Fibroblast of skin of left quadriceps (primary cell): ENCODE measurements at places on chromosomes 6 and 20.

- DNase-seq: peak; percentile 37
Observed at GRCh38 chr6:158283304-158283980, 28.8 kb upstream of the TULP4 start.

DNA sequence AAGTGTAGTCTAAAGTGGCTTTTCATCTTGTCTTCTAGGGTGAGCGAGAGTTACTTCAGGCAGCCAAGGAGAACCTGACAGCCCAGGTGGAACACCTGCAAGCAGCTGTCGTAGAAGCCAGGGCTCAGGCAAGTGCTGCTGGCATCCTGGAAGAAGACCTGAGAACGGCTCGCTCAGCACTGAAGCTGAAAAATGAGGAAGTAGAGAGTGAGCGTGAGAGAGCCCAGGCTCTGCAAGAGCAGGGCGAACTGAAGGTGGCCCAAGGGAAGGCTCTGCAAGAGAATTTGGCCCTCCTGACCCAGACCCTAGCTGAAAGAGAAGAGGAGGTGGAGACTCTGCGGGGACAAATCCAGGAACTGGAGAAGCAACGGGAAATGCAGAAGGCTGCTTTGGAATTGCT lies 27.1 kb downstream of the C20orf173 start:
- no peak for DNase-seq

GRCh38 chr6:90502381-90502780 lies 84.5 kb downstream of the MAP3K7 start:
- no peak for DNase-seq

DNA sequence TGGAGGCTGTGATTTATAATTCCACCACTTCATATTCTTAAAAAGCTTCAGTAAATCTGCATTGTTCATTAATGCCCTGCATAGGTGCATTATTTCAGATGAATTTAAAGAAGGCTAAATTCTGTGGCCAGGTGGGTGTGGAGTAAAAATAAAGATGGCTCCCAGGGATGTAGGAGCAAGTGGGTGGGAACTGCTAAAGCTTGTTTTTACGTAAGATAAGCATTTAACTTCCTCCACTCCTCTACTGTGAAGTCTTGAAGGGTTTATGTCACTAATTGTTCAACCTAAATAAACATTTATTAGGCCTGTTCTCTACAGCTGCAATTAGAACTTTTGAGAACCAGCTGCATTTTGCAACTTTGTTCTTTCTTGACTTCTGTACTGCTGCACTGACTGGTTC lies 6.8 kb upstream of the SLC35B3 start:
- DNase-seq: no peak

- no peak for DNase-seq
Observed at GRCh38 chr20:62494980-62495748, 19.4 kb upstream of the GATA5 start.

DNA sequence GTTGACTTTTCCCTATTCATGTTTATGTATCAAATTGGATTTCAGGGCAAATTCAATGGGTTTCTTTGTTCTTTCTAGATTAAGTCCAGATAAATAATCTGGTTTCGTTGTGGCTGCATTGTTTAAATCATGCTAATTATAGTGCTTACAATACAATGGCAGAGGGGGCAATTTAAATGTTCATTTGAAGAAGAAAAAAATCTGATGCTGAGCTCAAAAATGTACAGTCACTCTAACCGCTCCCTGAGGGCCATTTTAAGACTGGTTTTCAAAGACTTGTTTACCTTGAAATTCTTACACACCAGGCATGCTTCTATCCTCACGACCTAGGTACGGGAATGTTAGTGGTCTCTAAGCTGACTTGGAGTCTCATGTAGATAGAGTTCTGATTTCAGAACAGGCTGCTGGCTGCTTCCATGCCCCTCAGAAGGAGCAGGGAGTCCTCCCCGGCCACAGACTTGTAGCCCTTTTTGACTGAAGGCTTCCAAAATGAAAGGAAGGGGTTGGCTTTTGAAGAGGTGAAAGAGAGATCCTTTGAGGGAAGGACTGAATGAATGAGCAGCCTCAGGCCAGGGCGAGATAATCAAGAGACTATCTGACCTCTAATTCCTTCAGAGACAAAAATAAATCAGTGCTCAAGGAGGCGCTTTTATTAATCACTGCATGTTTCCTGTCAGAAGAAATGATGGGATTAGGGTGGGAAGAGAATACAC lies 86.1 kb upstream of the ZNF217 start:
- no peak for DNase-seq

GRCh38 chr6:125519367-125519766 lies 217.6 kb upstream of the HDDC2 start:
- no peak for DNase-seq

DNA sequence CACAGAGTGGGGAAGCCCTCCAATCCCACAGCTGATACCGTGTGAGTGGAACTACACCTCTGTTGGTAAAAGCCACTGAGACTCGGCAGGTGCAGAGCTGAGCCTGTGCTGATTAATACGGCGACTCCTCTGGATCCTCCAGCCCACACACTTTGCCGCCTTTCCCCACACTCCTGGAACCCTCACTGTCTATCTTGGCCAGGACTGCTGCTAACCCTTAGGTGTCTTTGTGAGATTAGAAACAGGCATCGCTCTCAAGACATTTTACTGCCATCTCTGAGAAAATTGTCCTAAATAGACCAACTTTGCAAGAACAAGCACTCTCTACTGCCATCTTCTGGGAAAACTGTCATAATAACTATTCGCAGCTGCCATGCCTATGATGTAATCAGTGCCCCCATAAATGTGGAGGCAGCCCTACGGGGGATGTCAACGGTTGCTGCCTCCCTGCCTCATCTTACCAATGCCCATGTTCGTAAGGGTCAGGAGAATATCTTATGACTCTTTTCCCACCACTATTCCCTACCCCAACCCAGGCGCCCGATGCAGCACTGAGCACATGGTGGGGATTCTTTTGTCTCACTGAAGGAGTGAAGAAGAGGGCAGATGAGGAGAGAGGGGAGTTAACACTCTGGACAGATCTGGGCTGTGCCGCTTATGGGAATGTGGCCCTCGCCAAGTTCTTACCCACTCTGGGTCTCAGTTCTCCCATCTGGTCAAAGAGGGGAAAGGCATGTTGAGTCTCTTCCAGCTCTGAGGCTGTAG lies 26.1 kb upstream of the KCNB1 start:
- DNase-seq: peak; percentile 18

DNA sequence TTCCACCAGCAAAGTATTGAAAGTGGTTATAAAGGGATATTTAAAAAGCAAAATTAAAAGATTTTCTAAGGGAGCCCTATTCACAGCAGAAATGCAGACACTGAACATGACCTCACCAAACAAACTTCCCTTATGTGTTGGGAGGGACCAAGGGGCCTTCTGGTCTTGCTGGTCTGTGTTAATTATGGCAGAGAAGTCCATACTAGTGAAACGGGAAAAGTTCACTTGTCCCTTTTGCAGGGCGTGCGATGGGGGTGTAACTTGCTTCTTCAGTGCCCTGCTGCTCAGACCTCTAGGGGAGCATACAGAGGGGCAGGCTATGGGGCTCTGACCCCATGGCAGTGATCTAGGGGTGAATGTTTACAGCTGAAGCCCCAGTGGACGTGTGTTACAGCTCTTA lies 53.0 kb upstream of the ZNF337 start:
- no peak for DNase-seq

- DNase-seq: no peak
Observed at GRCh38 chr6:119138906-119139541, 60.6 kb upstream of the FAM184A start.

DNA sequence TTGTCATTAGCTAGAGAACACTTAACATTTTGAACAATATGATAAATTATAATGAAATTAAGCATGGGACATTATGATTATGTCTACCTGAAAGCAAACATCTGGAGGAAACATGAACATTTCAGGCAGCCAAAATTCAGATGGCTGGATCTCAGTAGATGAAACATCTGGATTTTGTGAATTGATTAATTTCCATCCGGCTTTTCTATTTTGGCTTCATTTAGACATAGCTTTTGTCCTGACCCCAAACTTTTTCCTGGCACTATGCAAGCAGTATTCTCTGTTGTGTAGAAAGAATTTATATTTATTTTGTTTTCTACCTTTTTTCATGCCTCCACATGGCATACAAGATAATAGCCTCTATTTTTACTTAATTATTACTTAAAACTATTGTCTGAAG lies 186.3 kb downstream of the OGFRL1 start:
- no peak for DNase-seq

DNA sequence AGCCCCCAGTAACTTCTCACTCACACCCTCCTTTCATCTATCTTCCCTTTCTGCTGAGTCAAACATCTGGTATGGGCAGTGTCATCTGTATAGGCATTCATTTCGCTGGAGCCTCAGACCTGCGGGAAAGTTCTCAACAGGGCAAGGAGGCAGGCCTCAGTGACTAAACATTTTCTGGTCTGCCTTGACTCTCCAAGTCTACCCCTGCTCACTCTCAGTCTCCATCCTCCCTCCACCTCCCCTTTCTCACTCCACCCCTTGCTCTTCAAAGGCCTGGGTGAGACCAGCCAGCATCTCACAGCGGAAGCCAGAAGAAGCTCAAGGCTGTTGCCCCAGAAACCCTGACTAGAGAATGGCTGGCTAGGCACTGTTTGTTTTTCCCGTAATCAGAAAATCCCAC lies 105.0 kb upstream of the BEND6 start:
- no peak for DNase-seq

GRCh38 chr6:106883808-106884262 lies 90.7 kb downstream of the CD24 start:
- DNase-seq: no peak

DNA sequence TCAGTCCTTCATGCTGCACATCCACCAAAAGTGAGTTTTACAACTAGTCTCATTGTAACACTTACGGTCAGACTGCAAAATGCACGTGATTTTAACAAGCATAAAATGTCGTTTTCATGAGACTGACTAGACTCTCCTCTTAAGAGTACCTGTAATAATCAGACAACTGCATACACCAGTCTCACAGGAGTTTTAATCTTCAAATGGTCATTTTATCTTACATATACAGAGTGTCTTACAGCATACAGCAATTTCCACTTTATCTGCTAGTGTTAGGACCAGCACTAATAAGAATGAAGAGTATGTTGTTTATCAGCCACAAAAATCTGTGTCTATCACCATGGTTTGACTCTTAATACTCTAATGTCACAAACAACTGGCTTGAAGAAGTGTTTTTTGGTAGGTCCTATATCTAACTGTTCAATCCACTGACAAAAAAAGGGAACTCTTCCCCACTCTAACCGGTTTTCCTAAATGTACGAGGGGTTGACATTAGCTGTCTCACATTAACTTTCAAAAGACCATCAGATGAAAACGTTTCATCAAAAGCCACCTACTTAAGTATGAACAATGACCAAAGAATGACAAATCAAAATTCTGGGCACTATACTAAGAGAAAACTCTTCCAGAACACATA lies 1.5 kb upstream of the ASF1A start:
- no peak for DNase-seq

DNA sequence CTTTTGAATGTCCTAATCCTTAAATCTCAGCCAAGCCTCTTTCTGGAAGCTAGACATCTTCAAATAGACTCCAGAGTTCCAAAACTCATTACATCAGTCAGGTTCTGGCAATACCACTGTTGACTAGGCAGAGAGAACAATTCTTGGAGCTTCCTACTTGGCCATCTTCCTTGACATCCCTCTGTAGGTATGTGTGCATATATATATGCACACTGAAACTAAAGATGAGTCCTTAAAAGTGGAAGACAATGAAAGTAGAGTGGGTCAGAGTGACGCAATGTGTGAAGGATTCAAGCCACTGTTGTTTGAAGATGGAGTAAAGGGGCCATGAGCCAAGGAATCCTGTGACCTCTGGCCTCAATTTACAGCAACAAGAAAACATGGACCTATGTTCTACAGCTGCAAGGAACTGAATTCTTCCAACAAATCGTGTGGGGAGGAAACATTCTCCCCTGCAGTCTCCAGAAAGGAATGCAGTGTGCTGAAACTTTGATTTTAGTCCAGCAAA lies 18.7 kb upstream of the DUSP22 start:
- DNase-seq: no peak

DNA sequence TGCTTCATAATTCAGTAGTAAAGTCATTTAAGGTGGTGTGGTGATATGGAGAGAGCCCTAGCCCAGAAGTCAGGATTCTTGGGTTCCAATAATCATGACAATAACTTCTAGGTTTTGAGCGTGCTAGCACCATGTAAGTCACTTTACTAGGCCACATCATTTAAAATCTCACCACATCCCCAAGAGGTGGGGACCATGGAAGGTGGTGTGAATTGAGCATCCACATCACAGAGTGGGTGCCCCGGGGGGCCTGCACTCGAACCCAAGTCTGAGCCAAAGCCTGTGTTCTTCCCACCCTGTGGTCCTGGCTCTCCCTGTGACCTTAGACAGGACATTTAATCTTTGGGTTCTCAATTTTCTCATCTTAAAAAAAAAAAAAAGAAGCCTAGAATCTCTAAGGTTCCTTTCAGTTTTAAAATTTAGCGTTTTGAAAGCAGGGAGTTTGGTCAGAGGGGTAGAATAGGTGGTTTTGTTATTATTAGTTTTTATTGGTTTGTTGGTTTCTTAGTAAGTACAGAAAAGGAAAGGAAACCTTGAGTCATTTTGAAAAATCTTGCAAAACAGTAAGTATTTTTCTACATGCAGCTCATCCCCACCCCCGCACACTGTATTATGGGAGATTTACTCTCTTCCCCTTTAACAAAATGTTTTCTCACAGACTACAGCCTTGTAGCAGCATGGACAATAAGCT lies 26.4 kb downstream of the ARMC2 start:
- no peak for DNase-seq

DNA sequence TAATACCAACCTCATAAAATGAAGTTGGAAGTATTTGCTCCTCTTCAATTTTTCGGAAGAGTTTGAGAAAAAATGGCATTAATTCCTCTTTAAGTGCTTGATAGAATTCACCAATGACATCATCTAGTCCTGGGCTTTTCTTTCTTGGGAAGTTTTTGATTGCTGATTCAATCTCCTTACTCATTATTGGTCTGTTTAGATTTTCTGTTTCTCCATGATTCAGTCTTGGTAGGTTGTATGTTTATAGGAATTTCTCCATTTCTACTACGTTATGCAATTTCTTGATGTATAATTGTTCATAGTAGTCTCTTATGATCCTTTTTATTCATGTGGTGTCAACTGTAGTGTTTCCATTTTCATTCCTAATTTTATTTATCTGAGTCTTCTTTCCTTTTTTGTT lies 176.9 kb upstream of the PRND start:
- peak; percentile 45 for DNase-seq
